ENCODE measurements at places on chromosomes 5 and 9.
A peak's percentile ranks its signal among the peaks of the same experiment; 100 is the strongest.

- no peak for DNase-seq
Observed at GRCh38 chr9:36125062-36125855, 11.3 kb upstream of the GLIPR2 start.

- no peak for DNase-seq
Observed at GRCh38 chr9:33082538-33083326, 6.3 kb upstream of the SMU1 start.

DNA sequence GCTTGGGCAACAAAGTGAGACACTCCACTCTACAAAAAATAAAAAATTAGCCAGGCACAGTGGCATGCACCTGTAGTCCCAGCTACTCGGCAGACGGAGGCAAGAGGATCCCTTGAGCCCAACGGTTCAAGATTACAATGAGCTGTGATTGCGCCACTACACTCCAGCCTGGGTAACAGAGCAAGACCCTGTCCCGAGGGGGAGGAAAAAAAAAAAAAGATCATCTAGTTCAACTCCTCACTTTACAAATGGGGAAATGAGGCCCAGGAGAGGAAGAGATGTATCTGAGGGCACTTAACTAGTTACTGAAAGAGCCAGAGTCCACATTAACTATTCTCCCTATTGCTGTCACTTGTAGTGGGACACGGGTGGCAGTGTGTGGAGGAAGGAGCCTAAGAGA, 13.8 kb downstream of the PDCL start:
- no peak for DNase-seq

DNA sequence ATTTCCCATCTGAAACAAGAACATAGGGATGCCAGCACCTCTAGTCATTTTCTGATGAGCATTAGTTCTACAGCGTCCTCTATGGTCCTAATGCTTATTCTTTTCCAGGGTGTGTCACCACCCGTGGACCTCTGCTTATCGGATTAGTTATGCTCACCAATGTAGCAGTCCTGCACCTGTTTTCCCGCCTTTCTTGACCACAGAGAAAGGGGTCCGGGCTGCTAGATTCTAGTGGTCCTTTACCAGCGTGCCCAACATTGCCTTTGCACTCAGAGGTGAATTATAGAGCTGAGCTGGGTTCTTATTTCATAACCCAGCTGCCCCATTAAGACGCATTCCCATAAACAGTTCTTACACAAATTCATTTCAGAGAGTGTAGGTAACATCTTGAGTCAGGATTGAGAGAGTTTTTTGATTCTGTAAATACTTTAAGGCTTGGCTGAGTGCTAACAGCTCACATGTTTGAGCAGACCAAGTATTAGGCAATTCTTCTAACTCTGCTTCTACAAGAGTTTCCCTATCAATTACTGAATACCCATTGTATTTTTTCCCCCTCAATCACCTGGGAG, 2205.1 kb upstream of the C9orf72 start:
- DNase-seq, result no peak

DNA sequence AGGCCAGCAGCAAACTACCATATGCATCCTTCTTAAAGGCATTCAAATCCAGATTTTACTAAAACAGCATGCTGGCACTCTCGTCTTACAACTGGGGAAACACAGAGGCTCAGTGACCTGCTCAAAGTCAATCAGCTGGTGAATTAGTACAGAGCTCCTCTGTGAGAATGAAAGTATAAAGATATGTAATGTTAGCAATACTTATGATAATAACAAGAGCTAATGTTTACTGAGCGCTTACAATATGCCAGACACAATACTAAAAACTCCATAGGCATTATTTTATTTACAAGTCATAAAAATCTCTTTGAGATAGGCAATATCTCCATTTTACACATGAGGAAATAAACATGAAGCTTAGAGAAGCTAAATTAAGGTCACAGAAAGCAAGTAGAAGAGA, 28.6 kb downstream of the FKBP15 start:
- DNase-seq, result no peak

- DNase-seq, result no peak
Observed at GRCh38 chr9:13717322-13718054, 438.0 kb upstream of the MPDZ start.

DNA sequence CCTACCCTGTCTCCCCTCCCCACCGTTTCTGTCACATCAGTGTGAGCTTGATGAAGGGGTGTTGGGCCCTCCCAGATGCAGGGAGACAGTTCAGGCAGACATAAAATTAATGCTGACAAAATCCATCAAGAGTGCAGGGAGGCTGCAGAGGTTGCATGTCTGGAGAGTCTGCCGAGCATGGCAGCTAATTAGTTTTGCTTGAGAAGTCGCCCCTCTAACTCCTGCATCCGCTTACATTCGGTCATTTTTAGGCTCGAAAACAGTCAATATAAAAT, 44.9 kb downstream of the GALNT12 start:
- DNase-seq, result no peak

DNA sequence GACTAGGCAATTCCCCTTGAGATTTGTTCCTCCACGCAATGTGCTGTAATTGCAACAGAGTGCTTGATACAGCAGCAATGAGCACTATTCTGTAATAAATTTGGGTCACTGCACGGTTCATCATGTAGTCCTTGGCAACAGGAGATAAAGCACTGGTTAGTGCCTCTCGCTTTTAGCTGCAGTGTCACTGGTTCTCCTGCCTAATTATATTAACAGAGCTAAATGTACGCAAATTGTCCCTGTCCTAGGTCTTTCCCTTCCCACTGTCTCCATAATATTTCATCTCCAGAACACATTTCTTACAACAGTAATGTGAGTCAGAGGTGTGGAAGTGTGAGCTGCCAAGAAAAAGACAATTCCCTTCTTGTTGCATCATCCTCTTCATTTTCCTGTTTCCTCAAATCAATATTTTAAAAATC, 553.1 kb downstream of the ZNF608 start:
- no peak for DNase-seq

GRCh38 chr5:180391276-180391675, 38.1 kb upstream of the GFPT2 start:
- DNase-seq, result no peak

DNA sequence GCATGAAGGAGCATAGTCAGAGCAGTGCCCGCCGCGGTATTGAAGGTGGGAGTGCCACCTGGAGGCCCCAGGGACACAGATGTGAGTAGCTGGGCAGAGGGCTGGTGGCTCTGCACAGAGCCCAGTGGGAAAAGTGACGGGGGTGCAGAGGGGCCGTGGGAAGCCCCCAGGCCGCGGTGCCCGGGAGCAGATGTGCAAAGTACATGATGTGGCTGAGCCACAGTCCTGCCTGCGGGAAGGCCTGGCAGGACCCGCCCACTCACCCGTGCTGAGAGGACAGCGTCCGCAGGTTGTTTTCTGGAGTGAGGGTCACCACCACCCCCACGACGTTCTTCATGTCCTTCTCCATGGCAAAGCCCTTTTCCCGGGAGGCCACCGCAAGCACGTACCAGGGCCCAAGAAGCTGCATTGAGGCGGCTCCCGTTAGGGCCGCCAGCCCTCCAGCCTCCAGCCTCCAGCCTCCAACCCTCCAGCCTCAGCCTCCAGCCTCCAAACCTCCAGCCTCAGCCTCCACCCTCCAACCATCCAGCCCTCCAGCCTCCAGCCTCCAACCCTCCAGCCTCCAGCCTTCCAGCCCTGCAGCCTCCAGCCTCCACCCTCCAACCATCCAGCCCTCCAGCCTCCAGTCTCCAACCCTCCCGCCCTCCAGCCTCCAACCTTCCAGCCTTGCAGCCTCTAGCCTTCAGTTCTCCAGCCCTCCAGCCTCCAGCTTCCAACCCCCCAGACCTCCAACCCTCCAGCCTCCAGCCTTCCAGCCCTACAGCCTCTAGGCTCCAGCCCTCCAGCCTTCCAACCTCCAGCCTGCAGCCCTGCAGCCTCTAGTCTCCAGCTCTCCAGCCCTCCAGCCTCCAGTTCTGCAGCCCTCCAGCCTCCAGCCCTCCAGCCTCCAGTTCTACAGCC, 914 bp downstream of the LCN6 start:
- no peak for DNase-seq

GRCh38 chr9:99592834-99593574, 228.7 kb upstream of the NR4A3 start:
- DNase-seq, result no peak

- DNase-seq, result no peak
Observed at GRCh38 chr5:61813361-61813760, 481.3 kb downstream of the ZSWIM6 start.

GRCh38 chr5:92372766-92373165, 989.6 kb upstream of the ARRDC3 start:
- no peak for DNase-seq

- no peak for DNase-seq
Observed at GRCh38 chr5:81751836-81752643, 1.1 kb upstream of the SSBP2 start.

- DNase-seq, result no peak
Observed at GRCh38 chr5:132451387-132451786, 39.2 kb downstream of the IRF1 start.

DNA sequence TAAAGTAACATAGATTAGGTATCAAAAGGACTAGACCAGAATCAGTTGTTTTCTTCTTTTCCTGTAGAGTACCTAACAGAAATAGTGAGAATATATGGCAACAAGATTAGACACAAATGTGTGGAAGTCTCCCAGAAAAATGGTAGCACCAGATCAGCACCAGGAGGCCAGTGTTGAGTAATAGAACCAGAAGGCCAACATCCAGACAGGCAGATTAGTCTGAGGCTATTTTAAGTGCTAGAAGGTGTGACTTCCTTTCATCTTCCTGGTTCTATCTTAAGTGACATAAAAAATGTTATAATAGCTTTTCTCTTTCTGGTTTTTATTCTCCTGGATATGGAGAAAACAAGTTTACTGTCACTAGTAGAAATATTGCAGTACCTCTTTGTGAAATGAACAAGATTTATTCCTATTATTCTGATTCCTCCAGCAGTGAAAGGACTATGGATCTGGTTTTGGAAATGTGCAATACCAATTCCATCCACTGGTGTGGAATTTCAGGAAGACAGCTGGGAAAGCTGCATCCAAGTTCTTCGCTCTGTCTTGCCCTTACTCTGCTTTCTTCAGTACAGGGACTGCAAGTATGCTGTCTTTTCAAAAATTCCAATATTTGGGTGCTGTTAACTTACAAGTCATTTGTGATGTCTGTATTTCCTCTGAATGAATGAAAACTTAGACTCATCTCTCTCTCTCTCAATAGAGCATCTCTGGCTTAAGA, 39.1 kb downstream of the SHLD3 start:
- DNase-seq, result no peak

DNA sequence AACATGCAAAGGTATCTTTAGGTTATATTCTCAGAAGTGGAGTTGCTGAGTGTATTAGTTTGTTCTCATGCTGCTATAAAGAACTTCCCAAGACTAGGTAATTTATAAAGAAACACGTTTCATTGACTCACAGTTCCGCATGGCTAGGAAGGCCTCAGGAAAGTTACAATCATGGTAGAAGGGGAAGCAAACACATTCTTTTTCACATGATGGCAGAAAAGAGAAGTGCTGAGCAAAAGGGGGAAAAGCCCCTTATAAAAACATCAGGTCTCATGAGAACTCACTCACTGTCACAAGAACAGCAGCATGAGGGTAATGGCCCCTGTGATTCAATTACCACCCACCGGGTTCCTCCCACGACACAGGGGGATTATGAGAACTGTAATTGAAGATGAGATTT, 163.6 kb upstream of the PRLR start:
- DNase-seq, result no peak

- peak; percentile 90 for DNase-seq
Observed at GRCh38 chr9:137276473-137277328, 825 bp upstream of the TOR4A start.

GRCh38 chr5:135993335-135993879, 35.4 kb upstream of the TGFBI start:
- DNase-seq, result no peak

GRCh38 chr9:7375013-7375511, 424.5 kb downstream of the DMAC1 start:
- DNase-seq, result no peak

DNA sequence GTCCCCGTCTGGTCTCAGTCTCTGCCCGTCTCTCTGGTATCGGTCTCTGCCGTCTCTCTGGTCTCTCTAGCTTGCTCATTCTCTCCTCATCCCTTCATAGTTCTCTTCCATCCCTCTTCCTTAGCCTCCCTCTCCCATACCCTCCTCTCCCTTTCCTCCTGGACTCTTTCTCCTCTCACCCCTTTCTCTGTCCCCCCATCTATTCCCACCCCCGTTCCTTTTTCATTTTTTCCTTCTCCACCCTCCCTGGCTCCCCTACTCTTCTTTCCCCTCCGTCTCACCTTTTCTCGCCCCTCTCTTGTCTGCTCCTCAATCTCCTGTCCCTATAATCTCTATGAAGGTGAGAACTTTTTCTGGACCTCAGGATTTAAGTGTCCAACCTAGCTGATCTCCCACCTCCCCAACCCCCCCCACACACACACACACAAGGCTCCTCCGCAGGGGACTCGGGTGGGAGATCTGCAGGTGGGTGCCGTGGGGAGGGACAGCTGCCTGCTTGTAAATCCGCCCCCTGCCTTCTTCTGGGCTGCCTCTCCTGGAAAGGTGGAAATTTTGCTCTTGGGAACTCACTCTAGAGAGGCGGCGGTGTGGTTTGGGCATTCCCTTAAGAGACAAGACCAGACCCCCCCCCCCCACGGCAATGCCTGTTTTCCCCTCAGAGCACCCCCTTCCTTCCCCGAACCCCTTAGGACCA, 953 bp downstream of the UBE2QL1 start:
- no peak for DNase-seq

- DNase-seq, result no peak
Observed at GRCh38 chr9:88193766-88194165, 55.5 kb upstream of the SPATA31C2 start.

DNA sequence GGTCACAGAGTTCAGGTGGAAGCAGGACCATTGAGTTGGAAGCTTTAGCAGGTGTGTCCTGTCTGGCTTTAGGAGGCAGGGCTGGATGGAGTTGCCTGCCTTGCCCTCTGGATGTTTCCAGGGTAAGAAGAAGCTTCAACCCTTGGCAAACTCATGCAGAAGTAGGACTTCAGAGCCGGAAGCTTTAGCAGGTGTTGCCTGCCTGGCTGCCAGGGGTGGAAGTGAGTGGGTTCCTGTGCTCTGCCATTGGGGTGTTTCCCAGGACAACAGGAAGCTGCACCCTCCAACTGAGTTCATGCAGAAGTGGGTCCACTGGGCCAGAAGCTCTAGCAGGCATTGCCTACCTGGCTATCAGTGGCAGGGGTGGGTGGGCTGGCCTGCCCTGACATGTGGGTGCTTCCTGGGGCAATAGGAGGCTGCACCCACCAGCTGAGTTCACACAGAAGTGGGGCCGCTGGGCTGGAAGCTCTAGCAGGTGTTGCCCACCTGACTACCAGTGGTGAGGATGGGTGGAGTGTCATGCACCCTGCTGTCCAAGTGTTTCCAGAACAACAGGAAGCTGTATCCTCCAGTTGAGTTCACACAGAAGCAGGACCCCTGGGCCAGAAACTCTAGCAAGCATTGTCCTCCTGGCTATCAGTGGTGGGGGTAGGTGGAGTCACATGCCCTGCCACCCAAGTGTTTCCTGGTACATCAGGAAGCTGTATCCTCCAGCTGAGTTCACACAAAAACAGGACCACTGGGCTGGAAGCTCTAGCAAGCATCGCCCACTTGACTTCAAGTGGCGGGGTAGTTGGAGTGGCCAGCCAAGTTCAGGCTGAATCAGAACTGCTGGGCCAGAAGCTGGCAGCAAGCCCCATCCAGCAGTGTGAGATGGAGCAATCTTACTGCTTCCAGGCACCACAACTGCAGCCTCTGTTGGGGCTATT, 24.6 kb downstream of the LOX start:
- no peak for DNase-seq

Measured in right lung (tissue), 10 donors.